Activated CD8-positive, alpha-beta memory T cell treated with anti-CD3 and anti-CD28 coated beads for 48 hours (primary cell): ENCODE measurements at places on chromosomes 3 and 15.

GRCh38 chr3:99747915-99748314 lies 69.7 kb upstream of the CMSS1 start:
- no peak for DNase-seq

GRCh38 chr3:38039899-38040261 lies 872 bp downstream of the DLEC1 start:
- no peak for DNase-seq

- DNase-seq, result no peak
Observed at GRCh38 chr3:53649816-53650215, 155.4 kb downstream of the CACNA1D start.

DNA sequence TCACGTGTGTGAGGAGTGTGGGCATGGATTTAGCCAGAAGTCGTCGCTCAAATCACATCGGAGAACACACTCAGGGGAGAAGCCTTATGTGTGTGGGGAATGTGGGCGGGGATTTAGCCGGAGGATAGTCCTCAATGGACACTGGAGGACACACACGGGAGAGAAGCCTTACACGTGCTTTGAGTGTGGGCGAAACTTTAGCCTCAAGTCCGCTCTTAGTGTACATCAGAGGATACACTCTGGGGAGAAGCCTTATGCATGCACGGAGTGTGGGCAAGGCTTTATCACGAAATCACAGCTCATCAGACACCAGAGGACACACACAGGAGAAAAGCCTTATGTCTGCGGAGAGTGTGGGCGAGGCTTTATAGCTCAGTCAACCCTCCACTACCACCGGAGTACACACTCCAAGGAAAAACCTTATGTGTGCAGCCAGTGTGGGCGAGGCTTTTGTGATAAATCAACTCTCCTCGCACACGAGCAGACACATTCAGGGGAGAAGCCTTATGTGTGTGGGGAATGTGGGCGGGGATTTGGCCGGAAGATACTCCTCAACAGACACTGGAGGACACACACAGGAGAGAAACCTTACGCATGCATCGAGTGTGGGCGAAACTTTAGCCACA lies 28.1 kb downstream of the ZNF589 start:
- DNase-seq, result no peak

GRCh38 chr3:19994796-19995195 lies 17.3 kb downstream of the PP2D1 start:
- no peak for DNase-seq

GRCh38 chr3:61057464-61057863 lies 193.8 kb downstream of the FHIT start:
- no peak for DNase-seq

DNA sequence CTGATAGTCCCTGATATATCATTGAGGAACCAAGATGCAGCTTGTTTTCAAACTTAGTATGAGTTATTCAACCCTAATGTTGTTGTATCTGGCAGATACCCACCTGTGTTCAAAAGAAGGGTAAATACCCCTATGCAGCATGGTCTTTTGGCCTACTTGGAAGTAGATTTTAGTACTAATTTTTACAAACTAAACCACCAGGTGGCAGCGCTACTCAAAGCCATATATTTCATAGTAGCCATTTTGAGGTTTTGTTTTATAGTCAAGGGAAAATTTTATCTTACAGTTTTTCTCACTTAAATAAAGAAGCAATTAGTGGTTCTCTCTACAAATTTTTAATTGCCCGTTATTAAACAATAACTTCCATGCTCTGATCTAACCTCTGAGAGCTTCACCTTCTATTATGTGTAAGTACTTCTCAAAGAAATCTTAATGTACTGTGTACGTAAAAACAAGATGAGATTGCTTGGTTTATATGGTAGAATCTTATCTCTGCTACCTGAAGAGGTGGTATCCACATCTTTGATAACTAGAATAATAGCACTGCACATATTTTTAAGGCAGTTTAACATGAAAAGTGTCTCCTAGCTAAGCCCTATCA lies 31.5 kb upstream of the MLF1 start:
- no peak for DNase-seq

GRCh38 chr3:138942861-138943623 lies 3.9 kb downstream of the FOXL2 start:
- DNase-seq, result no peak

GRCh38 chr15:53982071-53982680 lies 3.9 kb downstream of the UNC13C start:
- no peak for DNase-seq

GRCh38 chr3:128917291-128917690 lies 37.9 kb downstream of the ACAD9 start:
- DNase-seq, result no peak
